ENCODE measurements at places on chromosomes 3 and 15.
A peak's percentile ranks its signal among the peaks of the same experiment; 100 is the strongest.

DNA sequence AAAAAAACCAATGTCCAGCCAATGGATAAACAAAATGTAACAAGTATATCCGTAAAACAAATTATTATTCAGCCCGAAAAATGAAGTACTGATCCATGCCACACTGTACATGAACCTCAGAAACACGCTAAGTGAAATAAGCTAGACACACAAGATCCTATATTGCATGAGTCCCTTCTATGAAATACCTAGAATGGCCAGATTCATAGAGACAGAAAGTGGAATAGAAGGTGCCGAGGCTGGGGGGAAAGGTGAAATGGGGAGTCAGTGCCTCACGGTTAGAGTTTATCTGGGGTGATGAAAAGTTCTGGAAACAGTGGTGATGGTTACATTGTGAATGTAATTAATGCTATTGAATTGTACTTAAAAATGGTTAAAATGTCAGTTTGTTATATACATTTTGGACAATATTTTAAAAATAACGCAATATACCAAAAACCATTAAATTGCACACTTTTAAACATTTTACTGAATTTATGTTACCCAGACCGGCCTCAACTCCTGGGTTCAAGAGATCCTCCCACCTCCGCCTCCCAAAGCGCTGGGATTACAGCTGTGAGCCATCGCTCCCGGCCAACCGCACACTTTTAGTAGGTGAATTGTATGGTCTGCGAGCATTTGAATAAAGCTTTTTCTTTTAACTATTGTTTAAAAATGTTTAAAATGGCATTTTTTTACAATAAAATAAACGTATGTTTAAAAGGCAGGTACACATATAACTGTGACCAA lies 2.1 kb downstream of the RNF168 start:
- peak; percentile 24 for DNase-seq

DNA sequence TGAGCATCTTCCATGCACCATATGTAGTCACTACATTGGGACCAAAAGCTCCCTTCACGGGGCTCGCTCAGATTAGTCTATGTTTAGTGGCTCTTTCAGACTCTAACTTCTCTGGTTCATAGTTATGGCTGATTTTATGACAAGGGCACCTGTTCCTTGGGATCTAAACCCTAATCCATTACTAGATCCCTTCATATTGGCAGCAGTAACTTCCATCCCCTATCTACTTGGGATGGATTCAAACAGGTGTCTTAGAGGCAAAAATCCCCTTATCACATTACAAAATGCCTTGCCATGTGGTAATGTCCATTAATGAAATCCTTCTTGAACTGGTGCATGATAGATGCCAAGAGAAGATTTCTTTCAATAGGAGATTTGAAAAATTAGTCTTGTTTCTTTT lies 96.7 kb upstream of the TP63 start:
- DNase-seq, result no peak

DNA sequence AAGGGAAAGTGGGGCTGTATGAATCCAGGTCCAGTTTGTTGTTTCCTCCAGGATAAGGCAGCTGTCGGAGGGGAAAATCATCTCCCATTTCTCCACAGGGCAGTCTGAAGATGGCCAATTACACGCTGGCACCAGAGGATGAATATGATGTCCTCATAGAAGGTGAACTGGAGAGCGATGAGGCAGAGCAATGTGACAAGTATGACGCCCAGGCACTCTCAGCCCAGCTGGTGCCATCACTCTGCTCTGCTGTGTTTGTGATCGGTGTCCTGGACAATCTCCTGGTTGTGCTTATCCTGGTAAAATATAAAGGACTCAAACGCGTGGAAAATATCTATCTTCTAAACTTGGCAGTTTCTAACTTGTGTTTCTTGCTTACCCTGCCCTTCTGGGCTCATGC lies 911 bp downstream of the CCRL2 start:
- DNase-seq, result no peak

DNA sequence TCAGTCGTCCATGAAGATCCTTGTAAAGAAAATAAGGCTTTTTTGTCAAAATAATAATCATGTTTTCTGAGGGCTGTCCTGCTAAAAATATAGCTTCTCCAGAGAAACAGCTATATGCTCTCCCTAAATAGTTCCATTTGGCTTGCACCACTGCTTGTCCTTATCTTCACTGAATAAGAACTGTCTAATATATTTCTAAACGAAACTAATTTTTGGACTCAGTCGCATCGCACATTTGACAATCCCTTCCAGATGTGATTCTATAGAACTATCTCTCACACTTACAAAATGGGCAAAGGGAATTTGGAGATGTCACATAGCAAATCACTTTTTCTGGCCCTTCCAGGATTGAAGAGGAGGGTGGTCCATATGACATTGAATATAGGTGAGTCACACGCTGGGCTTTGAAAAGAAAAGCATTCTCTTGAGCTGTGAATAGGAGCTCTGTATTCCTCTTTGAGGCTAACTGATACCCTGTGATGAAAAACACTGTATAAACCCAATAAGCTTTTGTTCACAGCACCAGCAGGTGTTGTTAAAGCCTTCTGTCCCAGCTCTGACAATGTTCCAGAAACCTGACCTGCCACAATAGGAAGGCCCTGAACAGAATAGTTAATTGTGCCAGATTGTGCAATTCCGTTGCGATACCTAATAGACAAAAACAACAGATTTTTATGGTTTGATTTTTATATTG lies 1144.2 kb downstream of the ROBO2 start:
- no peak for DNase-seq

DNA sequence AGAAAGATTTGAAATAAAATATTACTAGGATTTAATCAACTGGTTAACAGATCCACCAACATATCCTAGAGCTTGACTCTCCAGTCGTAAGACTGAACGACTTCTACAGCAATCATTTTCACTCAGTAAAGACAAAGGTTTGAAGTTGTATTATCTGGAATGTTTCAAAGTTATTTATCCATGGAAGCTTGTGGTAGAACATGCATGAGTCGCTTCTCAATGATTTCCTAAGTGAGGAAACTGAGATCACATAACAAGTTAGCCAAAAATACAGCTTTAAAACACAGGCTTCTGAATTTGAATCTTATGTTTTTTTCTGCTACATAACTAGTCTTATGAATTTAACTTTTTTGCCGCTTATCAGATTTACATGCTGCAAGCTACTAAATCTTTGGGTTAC lies 241.8 kb downstream of the FOXP1 start:
- peak; percentile 42 for DNase-seq

- DNase-seq, result no peak
Measured at GRCh38 chr3:182636646-182637045, 156.7 kb upstream of the ATP11B start.
